Fibroblast of lung (primary cell): ENCODE measurements at places on chromosomes 7 and 10. TPM values are rescaled to one million over a fixed set of nuclear protein-coding genes. Genes with fewer than 3 reads are reported as not detected.

The HILPDA gene
- total RNA-seq = 17.7 and 30.8 TPM in 2 replicates

The LIPF gene
- not detected in 2 replicates for total RNA-seq

The SPAM1 gene
- total RNA-seq = not detected in 2 replicates

The PRR15 gene
- 0.51 TPM in 1 of 2 replicates, not detected in the other for total RNA-seq

The MYPN gene
- total RNA-seq = under 0.01 and 1.2 TPM in 2 replicates

The CXCL12 gene
- 526 and 611 TPM in 2 replicates for total RNA-seq

The SFTPA1 gene
- not detected in 2 replicates for total RNA-seq

The KLF14 gene
- under 0.01 TPM in 2 replicates for total RNA-seq

The ZNF12 gene
- 17.8 and 19.0 TPM in 2 replicates for total RNA-seq

The HMX3 gene
- total RNA-seq = not detected in 2 replicates

The EZH2 gene
- 6.7 and 7.1 TPM in 2 replicates for total RNA-seq

The PAX4 gene
- total RNA-seq = not detected in 2 replicates

The PRKCQ gene
- total RNA-seq = under 0.01 and 0.26 TPM in 2 replicates

The ADAP1 gene
- 1.0 and 2.3 TPM in 2 replicates for total RNA-seq

The ZNF804B gene
- total RNA-seq = not detected in 2 replicates

The NKX2-3 gene
- total RNA-seq = not detected in 2 replicates

The SSC4D gene
- total RNA-seq = 0.33 and 0.51 TPM in 2 replicates

The WDFY4 gene
- total RNA-seq = under 0.01 and 0.66 TPM in 2 replicates

The NUTM2D gene
- 1.0 and 1.3 TPM in 2 replicates for total RNA-seq

The TOMM7 gene
- total RNA-seq = 239 and 377 TPM in 2 replicates

The HTR7 gene
- 0.77 and 0.83 TPM in 2 replicates for total RNA-seq

The ANKRD2 gene
- 1.8 TPM in 2 replicates for total RNA-seq

The TBRG4 gene
- 52.2 and 53.2 TPM in 2 replicates for total RNA-seq

The ELMO1 gene
- 0.50 and 1.5 TPM in 2 replicates for total RNA-seq

The TMEM130 gene
- total RNA-seq = 0.26 and 0.66 TPM in 2 replicates
